ENCODE measurements at places on chromosomes 6 and 20.

- no peak for DNase-seq
These were observed 23.6 kb downstream of the PGM3 start for GRCh38 chr6:83169511-83169910.

- no peak for DNase-seq
These were observed 520.2 kb upstream of the SOX4 start for GRCh38 chr6:21073318-21073839.

- DNase-seq: no peak
These were observed at the start of gene PROKR2 for GRCh38 chr20:5316188-5317158. PROKR2 (minus strand) TSS chr20:5316954; CDS start chr20:5314369, 2,585 bp downstream.

DNA sequence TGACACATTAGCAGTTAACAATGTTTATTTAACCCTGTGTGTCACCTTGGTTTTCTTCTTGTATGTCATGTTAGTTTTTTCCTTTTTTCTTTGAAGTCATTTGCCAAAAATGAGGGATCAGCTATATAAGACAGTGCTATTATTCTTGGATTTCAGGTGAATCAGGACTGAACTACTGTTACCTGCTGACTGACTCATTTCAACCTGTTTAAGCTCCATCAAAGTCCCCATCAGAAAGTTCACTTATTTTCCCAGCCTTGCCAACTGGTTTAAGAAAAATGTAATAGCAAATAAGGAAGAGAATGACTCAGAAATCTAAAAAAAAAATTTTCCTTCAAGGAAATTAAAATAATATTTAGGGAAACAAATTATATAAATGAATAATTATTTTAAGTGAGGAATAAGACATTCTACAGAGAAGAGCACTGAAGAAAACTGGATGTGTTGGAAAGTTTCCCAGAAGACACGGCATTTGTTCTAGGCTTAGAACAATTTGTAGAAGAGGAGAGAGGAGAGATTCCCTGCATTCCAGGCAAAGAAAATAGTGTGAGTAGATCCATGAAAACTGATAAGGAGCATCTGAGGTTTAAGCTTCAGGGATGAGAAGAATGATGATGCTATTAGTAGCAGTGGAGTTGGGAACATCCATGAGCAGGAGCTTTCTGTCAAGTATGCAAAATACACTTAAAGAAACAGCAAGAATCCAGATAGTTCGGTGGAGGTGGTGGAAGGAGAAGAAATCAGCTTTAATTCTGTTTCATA, 84.9 kb upstream of the SIM1 start:
- no peak for DNase-seq

DNA sequence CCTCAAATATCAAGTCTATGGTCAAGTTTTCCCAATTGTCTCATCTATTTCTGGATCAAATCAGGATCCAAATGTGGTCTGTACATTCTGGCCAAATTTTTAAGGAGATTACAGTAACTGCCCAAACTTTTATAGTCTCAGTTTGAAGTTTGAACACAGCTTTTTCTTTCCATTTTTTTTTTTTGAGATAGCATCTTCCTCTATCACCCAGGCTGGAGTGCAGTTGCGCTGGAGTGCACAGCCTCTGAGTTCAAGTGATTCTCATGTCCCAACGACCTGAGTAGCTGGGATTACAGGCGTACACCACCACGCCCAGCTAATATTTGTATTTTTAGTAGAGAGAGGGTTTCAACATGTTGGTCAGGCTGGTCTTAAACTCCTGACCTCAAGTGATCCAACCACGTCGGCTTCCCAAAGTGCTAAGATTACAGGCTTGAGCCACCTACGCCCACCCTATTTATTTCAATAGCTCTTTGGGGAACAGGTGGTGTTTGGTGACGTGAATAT, 84.9 kb upstream of the CARMIL1 start:
- no peak for DNase-seq

DNA sequence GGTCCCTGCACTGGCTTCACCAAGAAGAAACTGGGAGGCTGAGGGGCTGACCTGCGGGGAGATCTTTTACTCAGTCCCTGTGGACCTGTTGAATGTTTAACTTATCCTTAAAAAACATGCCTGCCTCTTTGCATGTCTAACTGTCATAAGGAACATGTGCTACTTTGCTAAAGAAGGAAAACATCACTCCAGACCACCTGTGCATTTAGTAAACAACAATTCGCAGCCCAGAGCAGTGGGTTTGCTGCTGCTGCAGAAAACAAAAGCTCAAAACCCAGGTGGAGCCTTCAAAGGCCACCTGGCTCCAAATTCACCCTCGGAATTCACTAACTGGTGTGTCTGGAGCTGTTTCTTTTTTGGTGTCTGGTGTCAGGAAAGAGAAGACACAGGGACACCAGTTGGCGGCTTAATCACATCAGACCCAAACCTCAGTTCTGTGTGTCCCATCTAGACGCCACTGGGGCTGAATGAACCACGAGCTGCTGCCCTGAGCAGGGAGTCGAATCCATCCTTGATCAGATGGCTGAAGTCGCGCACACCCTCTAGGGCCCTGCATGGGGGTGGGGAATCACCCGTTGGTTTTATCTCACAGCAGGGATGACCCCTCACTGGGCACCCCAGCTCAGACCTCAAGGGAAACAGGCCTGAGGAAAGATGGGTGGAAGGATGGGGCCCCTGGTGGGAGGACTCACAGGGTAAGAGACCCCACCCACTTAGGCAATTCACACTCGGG, 344.3 kb downstream of the PREX1 start:
- no peak for DNase-seq

DNA sequence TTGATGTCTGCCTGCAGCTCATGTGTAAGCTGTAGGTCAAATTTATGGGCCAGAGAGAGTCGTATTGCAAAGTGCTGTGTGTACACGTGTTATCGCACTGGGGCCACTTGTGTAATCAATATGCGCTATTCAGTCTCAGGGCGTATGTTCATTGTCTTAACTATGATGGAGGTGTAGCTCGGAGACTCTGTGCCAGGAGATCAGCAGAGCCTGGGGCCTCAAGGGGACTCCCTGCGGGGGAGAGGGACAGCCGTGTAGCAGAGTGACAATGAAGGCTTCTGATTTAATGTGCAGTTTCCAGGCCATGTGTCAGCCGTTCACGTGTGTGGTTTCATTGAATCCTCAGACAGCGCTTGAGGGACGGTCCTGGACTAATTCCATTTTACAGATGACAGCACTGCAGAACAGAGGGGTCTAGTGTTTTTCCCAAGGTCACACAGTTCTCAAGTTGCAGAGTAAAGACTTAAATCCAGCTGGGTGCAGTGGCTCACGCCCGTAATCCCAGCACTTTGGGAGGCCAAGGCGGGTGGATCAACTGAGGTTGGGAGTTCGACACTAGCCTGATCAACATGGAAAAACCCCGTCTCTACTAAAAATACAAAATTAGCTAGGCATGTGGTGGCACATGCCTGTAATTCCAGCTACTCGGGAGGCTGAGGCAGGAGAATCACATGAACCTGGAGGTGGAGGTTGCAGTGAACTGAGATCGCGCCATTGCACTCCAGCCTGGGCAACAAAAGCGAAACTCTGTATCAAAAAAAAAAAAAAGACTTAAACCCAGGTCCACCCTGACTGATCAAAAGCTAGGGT, 242.5 kb downstream of the PREX1 start:
- DNase-seq: no peak

- no peak for DNase-seq
These were observed 114.6 kb upstream of the RIPOR2 start for GRCh38 chr6:25050356-25050755.

DNA sequence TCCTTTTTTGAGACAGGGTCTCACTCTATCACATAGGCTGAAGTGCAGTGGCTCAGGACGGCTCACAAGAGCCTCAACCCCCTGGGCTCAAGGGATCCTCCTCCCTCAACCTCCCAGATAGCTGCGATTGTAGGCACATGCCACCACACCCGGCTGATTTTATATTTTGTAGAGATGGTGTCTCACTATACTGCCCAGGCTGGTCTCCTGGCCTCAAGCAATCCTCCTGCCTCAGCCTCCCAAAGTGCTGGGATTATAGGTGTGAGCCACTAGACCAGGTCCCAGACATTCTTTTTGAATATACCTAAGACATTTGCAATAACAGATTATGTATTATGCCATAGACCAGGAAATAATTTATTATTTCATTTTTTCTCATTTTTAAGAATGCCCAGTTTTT, 58.3 kb upstream of the CDYL start:
- no peak for DNase-seq

DNA sequence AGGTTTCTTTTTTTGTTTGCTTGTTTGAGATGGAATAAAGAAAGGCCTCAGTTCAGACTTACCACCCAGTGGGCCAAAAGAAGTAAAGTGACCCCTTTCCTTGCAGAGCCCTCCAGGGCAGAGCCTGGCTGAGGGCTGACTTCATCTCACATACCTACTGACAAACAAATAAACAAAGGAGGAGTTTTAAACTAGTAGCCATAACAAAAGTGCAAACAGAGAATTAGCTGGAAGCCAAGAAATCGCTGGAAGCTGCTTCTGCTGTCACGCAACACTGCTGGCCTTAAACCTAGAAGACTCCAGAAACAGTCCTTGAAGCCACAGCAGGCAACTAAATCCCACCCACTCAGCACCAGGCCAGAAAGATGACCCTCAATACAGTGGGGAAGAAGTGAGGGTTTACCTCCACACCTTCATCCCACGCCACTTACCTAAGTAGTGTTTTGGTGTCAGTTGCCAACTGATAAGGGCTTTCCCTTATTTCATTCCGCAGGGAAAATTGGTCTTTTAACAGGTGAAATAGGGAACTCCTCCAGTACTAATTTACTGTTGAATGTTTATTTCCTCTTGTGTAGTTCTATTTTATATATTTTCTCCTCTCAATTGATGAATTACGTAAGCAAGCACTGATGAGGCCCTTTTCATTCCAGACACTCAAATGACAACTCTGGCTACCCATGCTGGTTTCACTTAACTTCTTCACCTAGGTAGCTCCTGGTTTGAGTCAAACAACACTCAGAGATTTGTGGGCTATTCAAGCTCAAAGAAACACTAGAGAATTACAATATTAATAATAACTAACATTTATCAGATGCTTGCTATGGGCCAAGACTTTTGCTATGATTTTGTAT, 46.2 kb downstream of the EDN1 start:
- no peak for DNase-seq

GRCh38 chr6:131924881-131925474, 26.2 kb downstream of the CCN2 start:
- peak; percentile 72 for DNase-seq

DNA sequence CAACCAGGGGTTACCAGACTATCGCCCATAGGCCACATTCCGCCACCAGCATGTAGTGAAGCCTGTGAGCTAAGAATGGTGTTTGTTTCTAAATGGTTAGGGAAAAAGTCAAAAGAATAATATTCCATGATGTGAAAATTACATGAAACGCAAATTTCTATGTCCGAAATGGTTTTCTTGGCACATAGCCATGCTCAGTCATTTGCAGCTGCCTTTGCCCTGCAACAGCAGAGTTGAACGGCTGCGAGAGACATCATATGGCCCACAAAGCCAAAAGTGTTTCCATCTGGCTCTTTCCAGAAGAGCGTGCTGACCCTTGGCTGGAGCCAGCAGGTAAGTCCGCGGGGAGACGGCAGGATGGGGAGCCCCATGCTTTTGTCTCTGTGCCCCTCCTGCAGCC, 60.7 kb downstream of the FAM120B start:
- DNase-seq: no peak

- no peak for DNase-seq
These were observed 1.6 kb downstream of the PPP1R16B start for GRCh38 chr20:38806855-38807655.

- DNase-seq: peak; percentile 26
These were observed 135.1 kb downstream of the TBXT start for GRCh38 chr6:166032366-166033200.

DNA sequence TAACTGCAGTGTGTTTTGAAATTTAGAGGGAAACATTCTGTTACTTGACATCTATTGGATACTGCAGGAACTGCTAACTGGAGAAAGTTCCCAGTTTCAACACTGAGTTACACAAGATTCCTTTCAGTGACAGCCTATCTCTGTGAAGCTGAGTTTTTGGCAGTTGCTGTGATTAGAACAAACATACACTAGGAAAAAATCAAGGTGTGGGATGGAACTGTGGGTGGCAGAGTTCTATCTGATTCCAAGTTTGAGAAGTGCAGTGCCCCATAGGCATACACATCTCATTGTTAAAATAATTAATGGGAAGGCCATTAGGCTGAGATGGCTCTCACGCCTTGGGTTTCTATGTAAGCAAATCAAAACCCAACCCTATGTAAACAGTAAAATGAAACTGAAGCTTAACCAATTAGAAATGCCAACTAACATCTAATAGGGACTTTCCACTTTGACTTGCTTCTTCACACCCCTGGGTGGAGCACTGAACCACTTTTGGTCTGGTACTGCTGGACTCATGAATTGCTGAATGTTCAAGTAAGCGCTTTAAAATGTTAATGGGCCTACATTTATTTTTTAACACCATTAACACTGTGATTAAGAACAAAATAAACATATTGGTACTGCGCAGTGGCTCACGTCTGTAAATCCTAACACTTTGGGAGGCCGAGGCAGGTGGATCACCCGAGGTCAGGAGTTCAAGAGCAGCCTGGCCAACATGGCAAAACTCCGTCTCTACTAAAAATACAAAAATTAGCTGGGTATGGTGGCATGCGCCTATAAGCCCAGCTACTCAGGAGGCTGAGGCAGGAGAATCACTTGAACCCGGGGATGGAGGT, 55.2 kb upstream of the TBC1D7 start:
- peak; percentile 36 for DNase-seq

DNA sequence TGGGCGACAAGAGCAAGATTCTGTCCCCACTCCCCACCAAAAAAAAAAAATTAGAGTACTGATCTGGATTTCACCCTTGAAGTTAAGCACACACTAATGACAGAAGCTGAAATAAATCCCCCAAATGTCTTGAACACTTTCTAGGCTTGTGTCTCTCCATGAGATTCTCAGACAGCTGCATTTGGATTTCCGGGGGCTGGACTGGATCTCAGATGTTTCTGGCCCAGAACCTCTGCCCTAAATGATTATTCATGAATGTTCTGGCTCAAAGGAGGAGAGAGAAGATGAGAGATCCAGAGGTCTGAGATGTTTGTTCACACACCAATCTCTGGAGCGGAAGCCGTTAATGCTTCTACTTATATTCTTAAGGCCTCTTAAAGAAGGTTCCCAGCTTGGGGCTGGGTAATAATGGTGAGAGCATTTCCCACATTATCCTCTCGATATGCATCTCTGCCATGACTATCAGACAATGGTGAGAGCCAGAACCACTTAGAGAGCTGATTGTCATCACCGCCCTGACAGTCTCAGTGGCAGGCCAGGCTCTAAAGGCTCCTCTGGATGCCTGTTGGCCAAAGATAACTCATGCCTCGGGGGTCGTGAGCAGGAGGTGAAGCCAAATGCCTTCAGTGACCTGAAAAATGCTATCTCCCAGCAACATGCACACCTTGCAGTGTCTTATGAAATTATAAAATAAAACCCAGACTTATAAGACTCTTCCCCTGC, 127.9 kb upstream of the AGPAT4 start:
- DNase-seq: no peak

DNA sequence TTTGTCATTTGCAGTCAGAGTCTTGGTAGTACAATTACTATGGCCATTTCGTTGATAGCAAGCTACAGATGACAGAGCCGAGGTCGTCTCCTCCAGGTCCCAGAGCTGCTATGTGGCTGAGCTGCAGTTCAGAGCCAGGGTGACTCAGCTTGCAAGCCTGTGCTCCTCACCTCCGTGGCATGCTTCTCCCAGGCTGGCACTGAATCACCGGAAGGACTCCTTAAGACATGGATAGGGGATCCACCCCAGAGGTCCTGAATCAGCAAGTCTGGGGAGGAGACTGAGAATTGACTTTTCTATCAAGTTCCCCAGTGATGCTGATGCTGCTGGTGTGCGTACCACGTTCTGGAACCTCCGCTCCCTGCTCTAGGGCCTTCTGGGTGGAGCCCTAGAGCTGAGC, 291.2 kb downstream of the CDH26 start:
- DNase-seq: no peak
